ENCODE measurements at places on chromosomes 4 and X.

- no peak for DNase-seq
Measured at GRCh38 chr4:83387012-83387411, 52.4 kb upstream of the HPSE start.

DNA sequence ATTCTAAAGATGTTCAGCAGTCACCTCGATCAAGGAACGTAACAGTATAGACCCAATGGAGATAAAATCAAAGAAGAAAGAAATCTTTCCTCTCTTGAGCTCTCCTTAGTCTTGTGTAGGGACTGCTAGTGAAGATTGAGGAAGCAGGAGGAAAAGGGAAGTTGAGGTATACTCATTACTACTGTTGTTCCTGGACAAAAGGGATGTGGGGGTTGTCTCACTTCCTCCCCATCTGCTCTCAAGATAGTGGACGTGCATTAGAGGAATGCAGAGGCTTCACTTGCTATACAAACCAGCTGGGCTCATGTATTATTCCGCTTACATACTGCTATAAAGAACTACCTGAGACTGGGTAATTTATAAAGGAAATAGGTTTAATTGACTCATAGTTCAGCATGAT, 208.9 kb upstream of the ARHGEF9 start:
- no peak for DNase-seq

GRCh38 chr4:40890199-40890598, 140.4 kb downstream of the NSUN7 start:
- DNase-seq = no peak

- DNase-seq = no peak
Measured at GRCh38 chrX:68079961-68080360, 353.3 kb downstream of the OPHN1 start.
